Fibroblast of mammary gland (primary cell): ENCODE measurements at places on chromosomes 7 and 10.

DNA sequence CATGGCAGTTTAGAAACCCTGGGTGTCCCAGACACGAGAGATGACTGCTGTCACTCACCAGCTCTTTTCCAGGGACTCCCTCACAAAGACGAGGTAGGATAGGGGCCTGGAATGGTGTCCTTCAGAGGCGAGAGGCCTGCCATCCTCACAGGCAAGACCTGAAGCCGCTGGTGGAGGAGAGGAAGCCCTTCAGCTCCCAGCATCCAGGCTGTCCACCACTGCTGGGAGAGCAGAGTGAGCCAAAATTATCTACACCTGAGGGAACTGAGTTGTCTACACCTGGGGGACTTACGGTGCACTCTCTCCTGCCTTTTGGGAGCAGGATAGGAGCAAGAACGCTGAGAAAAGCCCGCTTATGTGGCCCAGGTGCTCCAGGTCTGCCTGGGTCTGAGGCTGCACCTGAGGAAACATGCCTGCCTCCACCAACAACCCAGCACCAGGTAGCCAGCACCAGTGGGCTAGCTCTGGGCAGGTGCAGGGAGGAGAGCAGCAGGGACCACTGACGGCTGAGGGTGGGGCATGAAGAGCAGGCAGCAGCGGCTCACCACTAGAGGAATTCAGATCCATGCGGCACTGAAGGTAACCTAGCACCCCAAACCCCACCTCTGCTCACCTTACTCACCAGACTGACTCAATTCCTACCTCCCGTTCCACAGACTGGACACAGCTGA lies 357.2 kb downstream of the SH2D4B start:
- DNase-seq: no peak

GRCh38 chr10:37713642-37714041 lies 143.8 kb downstream of the ZNF248 start:
- no peak for DNase-seq

DNA sequence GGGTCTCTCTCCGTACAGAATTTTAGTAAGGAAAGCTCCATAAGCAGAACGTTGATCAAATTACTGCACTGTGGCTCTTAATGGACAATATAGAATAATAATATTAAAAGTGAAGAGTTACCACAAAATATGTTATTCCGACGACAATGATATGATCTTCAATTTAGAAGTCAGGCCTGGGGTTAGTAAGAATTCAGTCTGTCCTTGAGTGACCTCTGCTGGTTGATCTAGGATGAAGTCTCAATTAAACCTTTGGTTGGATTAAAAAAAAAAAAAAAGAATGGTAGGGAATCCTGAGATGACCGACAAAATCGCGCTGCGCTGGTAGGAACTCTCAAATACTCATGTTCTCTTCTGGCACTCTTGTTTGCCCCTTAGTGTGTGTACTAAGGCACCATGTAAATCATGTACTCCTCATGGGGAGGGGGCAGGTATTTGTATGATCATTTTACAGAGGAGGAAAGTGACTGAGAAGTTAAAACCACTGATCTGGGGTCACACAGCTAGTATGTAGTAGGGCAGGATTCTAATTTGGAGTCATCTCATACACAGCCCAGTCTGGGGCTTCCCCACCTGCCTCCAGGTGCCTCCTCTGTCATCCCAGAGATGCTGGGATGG lies 161.3 kb upstream of the NPVF start:
- peak; percentile 67 for DNase-seq

- no peak for DNase-seq
Measured at GRCh38 chr7:107408349-107408748, 61.5 kb upstream of the GPR22 start.

- no peak for DNase-seq
Measured at GRCh38 chr7:69789563-69789962, 191.3 kb downstream of the AUTS2 start.

DNA sequence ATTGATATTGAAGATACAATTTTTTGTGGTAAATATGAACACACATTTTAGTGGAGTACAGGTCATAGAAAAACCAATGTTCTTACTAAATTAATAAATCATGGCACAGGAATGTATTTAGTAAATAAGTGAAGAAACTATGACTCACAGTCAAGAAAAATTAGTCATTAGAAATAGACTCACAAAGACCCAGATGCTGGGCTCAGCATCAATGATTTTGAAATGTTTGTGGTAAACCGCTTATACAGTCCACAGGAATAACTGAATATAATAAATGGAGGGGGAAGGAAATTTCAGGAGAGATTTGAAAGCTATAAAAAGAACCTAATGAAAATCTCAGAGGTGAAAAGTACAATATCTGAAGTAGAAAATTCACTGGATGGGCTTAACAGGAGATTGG lies 138.3 kb upstream of the ADCY1 start:
- DNase-seq: peak; percentile 93

- no peak for DNase-seq
Measured at GRCh38 chr10:42874713-42875387, 92.3 kb downstream of the BMS1 start.

GRCh38 chr10:63055705-63056104 lies 77.4 kb upstream of the NRBF2 start:
- DNase-seq: no peak

DNA sequence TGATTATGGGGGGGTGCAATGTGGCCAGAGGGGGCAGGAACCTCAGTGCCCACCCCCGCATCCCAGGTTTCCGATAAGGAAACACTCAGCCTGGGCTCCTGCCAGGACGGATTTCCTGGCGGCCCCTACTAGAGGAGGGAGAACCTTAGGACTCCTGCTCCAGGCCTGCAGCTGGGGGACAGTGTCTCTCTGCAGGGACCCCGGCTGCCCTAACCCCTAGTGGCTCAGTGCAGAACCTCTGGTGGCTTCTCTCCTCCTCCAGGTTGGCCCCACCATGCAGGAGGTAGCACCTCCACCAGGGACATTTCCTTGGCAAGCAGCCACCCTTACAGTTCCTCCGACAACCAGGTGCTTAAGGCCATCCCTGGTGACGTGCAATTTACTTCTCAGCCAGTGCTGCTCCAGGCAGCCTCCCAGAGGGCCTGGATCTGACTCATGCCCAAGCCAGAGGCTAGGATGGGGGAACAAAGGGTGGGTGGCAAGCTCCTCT lies 31.9 kb downstream of the SH2B2 start:
- peak; percentile 10 for DNase-seq

DNA sequence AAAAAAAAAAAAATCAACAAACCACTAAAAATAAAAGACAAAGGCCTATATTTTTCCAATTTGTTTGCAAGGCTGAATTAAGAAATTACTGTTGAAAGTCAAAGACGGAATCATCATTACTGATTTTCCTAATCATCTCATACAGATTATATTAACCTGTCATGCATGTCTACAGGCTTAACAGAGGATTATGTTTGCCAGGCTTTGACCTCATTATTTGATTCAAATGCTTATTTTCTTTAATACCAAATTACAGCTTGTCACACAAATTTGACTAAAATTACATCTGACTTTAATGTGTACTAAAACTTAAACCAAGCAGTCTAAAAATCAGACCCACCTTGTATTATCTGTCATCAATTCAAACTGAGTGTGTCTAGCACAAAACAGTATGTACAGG lies 21.2 kb downstream of the KIF5B start:
- DNase-seq: no peak

DNA sequence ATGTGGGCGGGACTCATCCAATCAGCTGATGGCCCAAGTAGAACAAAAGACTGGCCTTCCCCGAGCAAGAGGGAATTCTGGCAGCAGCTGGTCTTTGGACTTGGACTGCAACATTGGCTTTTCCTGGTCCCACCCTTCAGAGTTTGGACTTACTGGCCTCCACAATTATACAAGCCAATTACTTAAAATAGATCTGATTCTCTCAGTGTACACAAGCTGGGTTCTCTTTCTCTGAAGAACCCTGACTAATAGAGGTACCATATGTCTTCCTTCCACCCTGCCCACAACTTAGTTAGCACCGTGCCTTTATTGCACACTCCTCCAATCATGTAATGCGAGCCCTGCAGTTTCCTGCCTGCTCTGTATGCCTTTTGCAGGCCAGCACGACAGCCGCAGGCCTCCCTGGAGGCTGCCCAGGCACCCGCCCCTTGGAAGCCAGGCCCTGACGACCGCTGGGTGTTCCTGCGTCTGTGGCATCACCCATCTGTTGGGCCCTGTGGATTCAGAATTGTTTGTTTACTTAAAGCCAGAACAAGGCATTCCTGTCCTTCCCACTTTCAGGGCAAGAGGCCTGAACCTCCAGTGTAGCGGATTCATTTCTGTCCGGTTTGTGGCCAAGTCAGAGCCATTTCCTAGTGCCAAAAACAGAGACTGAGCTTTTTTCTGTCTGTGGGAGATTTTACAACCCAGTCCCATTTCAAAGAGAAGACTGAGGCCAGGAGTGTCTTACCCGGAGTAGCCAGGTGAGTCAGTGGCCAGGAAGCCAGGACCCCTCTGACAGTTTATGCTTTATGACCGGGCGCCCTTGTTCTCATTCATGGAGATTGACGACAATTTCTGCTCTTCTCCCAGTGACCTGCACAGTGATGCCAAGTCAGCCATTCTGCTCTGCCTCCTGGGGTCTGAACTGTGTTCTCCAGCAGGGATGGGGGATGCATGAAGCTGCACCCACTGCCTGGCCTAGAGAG lies 968 bp upstream of the INMT start:
- peak; percentile 95 for DNase-seq

DNA sequence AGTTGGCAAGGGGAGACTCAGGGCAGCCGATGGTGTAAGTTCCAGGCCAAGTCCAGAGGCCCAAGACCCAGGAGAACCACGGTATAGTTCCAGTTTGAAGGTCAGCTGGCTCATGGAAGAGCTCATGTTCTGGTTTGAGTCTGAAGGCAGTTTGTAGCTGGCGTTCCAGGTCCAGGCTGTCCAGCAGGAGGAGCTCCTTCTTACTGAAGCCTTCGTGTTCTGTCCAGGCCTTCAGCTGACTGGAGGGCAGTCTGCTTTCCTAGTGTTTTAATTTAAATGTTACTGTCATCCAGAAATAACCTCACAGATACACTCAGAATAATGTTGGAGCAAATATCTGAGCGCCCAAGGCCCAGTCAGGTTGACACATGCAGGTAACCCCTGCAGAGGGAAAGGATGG lies 4.2 kb downstream of the SUN1 start:
- DNase-seq: peak; percentile 71

- no peak for DNase-seq
Measured at GRCh38 chr7:49812534-49812933, 39.1 kb downstream of the VWC2 start.

- peak; percentile 25 for DNase-seq
Measured at GRCh38 chr7:13106513-13106912, 419.1 kb downstream of the ARL4A start.

- no peak for DNase-seq
Measured at GRCh38 chr7:39133088-39133487, 155.4 kb downstream of the POU6F2 start.

DNA sequence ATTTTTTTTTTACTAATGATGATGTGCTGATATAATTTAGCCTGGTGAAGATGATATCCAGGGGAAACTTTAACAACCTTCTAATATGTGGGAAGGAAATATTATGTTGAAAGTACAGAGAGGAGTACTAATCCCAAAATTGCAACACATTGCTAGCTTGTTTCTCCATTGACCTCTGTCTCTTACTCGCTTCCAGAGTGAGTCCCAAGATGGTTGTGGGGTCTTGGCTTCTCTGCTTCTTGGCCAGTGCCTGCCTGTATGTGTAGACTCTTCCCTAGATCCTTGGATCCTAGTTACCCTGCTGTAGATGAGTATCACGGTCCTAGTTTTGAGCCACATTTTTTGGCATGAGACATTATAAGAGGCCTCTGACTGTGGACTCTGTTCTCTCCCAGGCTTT lies 17.5 kb downstream of the BMPER start:
- peak; percentile 33 for DNase-seq

GRCh38 chr7:25026156-25026555 lies 46.2 kb upstream of the OSBPL3 start:
- DNase-seq: no peak

GRCh38 chr10:93541402-93542357 lies 24.8 kb upstream of the FFAR4 start:
- peak; percentile 53 for DNase-seq

GRCh38 chr10:18340496-18341051 lies 200.3 kb downstream of the CACNB2 start:
- peak; percentile 15 for DNase-seq

DNA sequence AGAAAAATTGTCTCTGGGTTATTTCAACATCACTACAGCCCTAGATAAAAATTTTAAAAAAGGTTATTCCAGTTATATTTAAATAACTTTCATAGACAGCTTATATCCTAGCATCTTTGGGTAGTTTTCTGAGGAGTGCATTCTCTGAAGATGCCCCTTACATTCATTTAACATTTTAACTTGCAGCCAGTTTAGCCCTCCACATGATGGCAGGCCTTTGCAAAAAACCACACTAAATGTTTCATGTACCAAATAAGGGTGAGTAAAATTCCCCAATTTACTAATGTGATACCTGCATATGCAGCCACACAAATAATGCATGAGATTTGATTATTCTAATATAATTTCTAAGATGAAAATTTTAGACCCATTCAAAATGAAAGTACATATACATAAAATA lies 108.4 kb upstream of the ZWINT start:
- no peak for DNase-seq

- DNase-seq: peak; percentile 18
Measured at GRCh38 chr10:14554491-14555205, 220.0 kb downstream of the FAM107B start.

GRCh38 chr10:28293236-28294168 lies 9.4 kb downstream of the MPP7 start:
- no peak for DNase-seq

DNA sequence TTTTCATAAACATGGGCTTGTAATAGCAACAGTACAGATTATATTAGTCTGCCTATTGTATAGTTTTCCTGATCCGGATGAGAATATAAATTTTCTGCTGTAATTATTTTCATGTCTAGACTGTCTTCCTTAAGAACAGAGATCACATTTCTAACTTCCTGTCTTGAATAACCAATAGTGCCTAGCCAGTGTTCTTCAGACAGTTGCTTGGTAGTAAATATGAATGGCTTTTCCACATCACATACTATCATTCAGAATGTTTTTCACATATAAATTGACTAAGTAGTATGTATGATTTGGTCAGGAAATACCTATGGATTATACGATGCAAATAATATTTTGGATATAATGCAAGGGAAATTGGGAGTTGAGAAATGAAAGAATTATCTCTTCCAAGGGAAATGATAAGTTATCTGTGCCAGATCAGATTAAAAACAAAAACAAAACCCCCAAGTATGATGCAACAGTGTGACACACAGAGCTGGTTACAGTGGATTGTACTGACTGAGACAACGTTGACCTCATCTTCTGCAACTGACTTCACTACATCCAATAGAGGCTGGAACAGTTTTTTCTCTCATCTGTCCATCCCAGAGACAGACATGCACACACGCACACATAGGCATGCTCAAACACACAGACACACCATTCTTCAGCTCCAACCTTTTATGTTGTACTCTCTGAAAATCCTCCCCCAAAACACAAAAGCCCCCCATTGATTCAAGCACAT lies 16.4 kb downstream of the ITGA8 start:
- DNase-seq: peak; percentile 59
